ENCODE measurements at places on chromosomes 1 and 21.

GRCh38 chr1:186112280-186112679, 262.8 kb downstream of the TPR start:
- no peak for DNase-seq

DNA sequence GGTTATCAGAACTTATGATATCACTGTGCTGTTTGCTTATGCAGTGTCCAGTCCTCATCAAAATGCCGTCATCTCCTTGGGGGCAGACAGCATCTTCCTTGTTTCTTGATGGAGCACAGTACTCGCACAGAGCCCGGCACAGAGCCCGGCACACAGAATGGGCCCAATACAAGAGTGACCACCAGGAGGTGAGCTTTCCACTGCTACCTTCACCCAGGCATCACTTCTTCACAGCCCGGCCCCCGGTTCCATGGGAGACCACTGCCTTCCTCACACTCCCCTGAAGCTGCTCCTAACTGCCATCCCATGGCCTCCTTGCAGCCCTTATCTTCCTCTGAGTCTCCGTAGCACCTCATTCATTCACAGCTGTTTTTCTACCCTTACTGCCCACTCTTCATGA, 94.0 kb downstream of the TNR start:
- DNase-seq: no peak

GRCh38 chr1:230067419-230067870, 407 bp downstream of the GALNT2 start:
- no peak for DNase-seq

DNA sequence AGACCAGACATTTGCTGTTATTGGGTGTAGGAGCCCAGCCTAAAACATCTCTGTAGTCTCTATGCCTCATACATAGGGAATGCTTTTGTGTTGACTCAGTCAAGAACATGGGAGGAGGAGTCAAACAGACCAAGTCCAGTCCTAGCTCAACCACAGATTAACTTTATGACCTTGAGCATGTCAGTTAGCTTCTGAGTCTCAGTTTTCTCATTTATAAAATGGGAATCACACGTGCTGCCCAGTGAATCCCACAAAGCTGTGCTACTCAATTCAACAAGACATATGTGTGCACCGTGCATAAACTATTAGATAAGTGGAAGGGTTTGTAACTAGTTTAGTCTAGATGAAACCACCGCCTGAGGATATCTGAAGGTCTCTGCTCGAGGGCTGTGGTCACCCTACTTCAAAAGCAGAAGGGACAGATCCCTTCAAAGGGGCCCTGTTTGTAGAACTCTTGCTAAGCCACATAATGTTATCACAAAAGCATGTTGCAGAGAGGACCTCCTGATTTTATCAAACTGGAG, 109.5 kb upstream of the NFIA start:
- no peak for DNase-seq

DNA sequence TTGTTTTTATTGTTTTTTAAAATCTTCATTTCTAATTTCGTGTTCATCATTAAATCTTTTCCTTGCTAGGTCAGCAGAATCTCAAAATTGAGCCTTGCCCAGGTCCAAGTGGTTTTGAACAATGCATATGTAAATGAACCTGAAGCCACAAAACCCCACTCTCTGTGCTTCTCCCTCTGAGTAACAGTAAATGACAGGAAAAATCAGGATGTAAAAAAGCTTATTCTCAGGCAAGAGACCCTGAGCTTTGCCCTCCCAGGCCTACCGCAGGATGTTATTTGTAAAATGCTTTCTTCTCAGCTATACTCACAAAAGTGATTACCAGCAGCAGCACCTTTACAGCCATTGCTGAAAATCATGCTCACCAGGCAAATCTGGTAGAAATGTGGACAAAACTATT, 47.6 kb downstream of the TYW3 start:
- no peak for DNase-seq

DNA sequence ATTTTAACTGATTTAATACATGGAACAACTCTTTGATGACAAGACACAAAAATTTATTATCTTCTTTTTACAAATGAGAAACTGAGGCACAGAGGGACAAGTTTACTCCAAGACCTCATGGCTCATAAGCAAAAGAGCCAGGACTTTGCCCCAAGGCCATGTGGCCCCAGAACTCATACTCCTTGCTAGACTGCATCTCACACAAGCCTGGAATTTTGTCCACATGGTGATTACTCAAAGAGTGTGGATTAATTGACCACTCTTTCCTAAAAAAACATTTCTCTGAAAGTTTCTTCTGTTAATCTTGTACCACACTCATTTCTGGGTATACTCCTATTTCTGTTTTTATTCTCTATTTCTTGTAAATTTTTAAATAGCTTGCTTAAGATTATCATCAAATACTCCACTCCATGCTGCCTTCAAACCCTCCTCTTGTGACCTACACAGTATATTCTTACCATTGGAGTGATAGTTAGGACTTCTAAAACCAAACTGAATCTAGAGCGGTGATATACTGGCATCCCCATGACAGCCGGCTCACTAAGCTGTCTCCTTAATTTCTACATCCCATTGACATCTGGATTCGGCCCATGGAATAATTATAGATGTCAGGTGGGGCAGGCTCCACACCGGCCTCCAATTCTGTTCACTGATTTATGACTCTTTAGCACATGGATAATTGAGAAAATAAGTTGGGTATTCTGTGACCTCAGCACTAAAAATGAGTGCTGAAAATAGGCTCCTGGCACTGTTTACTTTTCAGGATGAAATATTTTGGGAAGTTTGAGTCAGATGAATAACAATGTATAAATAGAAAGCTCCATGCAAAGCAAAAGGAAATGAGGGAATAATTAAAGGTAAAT, 16.1 kb downstream of the RGS4 start:
- no peak for DNase-seq

GRCh38 chr1:161187311-161187710, 10.0 kb upstream of the B4GALT3 start:
- DNase-seq: no peak

DNA sequence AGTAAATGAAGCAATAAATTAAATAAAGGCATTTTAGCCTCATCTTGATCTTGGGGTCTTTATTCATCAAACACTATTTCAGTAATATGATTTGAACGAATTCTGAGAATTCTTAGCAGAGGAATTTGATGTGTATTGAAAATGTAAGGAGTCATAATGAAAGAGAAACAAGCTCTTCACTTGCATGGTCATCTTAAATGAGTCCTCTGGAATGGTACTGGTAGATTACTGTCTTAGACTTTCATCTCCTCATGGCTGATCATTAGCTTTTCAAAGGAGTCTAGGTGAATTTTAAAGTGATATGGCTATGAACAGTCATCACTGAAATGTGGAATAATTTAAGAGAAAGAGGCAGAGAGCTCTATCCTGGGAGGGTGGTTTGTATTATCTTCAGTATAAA, 30.0 kb downstream of the PRRC2C start:
- DNase-seq: no peak

- DNase-seq: peak; percentile 60
Observed at GRCh38 chr1:26744075-26744959, 43.4 kb upstream of the PIGV start.

GRCh38 chr1:237470712-237471338, 419.9 kb downstream of the ZP4 start:
- no peak for DNase-seq

GRCh38 chr1:38120552-38121230, 74.1 kb upstream of the POU3F1 start:
- DNase-seq: no peak

GRCh38 chr1:184023171-184023570, 14.4 kb downstream of the COLGALT2 start:
- no peak for DNase-seq

DNA sequence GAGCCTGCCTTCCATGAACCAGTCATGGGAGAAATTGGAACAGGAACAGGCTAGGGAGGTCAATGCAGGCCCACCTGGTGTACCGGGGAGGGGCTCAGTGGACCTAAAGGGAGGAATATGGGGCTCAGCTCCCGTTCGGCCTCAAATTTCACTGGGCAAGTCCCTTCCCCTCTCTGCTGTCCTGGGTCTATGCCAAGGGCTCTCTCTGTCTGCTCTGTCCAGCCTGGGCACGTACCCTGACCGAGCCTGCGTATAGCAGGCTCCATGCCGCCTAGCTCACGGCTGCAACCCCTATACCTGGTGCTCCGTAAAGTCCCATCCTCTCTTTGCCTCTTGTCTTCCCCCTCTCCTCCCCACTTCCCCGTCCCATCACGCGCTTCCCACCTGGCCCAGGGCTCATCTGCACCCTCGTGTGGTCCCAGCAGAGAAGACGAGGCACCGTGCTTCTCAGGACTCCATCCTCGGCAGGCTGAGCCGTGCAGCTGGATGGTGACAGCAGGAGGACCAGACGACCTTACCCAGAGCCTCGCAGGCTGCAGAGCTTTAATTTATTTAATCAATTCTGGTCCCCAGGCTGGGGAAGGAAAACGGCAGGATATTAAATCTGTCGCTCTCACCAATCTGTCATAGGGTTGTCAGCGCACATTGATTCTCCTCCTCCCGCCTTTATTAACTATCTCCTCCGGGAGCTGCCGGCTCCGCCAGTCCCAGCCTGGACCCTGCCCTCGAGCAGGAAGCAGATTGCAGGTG, 25.0 kb upstream of the DISP3 start:
- DNase-seq: no peak

DNA sequence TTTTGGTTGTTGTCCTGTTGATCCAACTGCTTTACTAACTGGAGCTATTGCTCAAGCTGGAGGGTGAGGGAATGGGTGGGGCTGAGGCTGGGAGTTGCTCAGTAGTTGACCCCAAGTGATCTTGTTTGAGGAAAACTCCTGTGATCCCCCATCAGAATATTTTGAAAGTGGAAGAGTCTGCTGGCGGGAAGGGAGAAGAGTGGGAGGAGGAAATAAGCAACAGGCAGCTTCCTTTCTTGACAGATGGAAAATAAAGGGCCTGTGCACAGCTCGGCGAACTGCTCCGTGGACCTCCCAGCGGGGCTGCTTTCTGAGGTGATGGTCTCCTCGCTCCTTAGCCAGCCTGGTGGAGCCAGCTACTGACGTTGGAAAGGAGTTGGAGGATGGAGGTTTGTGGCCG, 199.1 kb upstream of the LMO4 start:
- no peak for DNase-seq

- DNase-seq: no peak
Observed at GRCh38 chr21:41769111-41769510, 2.3 kb upstream of the RIPK4 start.

DNA sequence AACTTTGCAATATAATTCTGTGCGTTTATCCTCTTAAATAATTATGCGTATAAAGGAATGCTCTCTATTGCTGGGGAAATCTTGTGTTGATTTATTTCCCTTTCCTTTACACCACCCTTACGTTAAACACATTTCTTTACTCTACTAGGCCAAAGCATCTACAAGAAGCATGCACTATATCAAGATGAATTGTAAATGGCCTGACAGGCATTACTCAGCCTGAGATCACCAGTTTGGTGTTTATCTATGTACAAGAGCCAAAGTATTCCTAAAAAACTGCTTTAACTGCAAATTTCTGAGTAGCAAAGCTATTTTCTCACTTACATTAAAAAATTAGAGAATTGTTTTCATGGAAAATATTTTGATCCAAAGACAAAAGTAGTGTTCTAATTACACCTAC, 114.8 kb downstream of the TYW3 start:
- no peak for DNase-seq

DNA sequence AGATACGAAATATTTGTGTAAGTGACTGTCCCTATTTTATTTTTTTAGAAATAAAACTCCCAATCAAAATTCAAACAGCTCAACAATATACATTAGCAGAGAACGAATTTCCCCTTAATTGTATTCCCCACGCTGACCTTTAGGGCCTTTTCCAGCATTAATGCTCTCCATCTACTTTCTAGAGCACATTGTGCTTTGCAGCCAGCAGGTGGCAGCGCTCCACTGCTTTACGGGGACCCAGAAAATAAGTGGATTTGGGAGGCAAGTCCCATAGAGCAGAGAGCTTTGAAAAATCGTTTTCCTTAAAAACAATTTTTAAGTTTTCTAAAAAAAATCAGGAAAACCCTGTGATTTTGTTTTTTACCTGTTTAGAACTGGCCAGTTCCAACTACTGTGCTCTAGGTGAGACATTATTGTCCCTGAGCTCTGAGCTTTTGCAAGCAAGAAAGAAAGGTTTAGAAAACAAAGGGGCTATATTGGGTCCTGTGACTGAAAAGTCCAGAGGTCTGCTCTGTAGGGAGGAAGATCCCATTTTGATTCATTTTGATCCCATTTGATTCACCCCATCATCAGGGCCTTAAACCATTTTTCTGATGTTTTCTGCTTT, 144.4 kb upstream of the ZNF644 start:
- DNase-seq: peak; percentile 2

DNA sequence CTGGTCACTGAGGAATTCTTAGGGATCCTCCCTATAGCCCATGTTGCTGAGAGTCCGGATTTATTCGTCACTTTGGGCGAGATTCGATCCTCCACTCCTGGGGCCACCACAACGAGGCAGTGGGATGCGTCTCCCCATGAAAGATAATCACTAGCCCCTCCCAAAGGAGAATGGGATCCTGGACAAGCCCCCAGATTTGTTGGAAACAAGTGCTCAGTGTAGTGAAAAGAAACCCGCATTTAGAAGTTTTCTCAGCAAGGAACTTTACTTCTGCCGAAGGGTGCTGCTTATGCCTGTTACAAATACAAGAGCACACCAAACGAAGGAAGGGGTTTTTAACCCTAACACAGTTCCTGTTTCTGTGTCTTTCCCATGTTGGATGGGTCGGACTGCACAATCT, 83.3 kb downstream of the ZFYVE9 start:
- no peak for DNase-seq

DNA sequence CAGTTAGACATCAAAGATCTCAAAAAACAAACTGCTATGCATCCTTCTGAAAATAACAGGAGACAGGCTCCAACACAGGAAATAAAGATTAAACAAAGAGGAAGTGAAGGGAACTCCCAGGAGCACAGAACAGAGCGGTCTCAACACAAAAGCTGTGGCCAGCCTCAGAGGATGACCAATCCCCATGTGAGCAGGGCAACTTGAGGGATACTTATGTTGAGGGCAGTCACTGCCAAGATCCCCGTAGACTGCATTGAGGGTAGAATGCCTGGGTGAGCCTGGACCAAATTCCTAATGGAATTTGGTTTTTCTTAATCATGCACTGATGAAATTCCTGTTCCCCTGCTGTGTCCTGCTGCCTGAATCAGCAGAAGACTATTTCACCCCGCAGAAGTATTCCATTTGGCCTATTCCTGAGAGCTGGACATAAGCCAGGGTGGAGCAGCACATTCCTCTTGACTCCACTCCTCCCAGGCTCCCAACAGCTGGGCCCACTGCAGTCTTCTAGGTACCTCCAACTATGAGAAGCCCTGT, 49.0 kb downstream of the JAK1 start:
- no peak for DNase-seq

GRCh38 chr1:239891621-239892358, 199.9 kb upstream of the FMN2 start:
- DNase-seq: no peak

DNA sequence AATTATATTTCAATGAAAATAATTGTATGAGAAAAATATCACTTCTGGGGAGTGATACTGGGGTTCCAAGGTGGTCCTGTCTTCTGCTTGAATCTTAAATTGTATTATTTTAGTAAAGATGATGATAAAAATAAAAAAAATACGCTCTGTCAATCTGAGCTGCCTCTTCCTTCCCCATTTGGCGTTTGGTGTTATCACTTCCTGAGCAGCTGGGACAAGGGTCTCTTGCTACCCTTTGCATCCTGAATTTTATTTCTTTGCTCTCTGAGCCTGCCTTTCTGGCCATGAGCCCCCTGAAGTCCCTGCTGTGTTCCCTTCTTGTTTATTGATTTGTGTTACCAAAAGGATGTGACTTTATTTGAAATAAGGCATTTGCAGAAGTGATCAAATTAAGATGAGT, 111.0 kb downstream of the KCNJ6 start:
- no peak for DNase-seq

Data from activated CD8-positive, alpha-beta memory T cell treated with anti-CD3 and anti-CD28 coated beads for 1 hour (primary cell).